Forelimb muscle (tissue), 1 donor: ENCODE measurements at places on chromosomes 1 and 21. TPM values are rescaled to one million over a fixed set of nuclear protein-coding genes. Genes with fewer than 3 reads are reported as not detected.
A peak's percentile ranks its signal among the peaks of the same experiment; 100 is the strongest.

SAMD13 gene
- polyA plus RNA-seq = 10.4 TPM

FCRL6 gene
- 0.34 TPM for polyA plus RNA-seq

SPATA17 gene
- 3.9 TPM for polyA plus RNA-seq

ATP6V0B gene
- 46.9 TPM for polyA plus RNA-seq

LRRC39 gene
- 227 TPM for polyA plus RNA-seq

- DNase-seq = no peak
Observed at GRCh38 chr1:112674440-112674985, at the start of gene MOV10. MOV10 (plus strand) TSS chr1:112674659; CDS start chr1:112674913, 254 bp downstream.

DNA sequence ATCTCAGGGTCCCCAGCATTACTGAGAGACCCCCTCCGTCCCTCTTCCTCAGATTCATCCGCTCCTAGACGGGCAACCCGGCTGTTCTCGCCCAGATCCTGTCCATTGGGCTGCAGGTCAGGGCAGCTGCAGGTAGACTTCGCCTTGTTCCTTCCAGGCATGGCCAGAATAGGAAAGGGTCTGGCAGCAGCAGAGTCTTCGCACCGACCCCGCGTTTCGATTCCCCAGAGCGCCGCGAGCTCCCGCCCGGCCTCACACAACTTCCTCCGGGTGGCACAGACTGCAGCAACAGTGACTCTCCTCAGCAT is 265 bp downstream of the NRDC start:
- no peak for DNase-seq

DNA sequence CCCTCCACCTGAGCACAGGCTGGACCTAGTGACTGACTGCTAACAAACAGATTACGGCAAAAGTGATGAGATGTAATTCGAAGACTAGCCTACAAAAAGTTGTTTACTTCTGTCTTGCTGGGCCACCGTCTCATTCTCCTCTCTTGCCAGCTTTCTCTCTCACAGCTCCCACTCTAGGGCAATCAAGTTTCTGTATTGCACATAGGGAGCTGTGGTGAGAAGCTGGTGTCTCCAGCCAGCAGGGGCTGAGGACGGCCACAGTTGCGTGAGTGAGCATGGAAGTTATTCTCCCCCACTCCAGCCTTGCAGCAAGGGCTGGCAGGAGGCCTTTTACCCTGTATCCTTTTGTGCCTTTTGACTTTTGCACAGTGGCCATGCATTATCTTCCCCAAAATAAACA is 8.6 kb upstream of the COL6A2 start:
- no peak for DNase-seq

DNA sequence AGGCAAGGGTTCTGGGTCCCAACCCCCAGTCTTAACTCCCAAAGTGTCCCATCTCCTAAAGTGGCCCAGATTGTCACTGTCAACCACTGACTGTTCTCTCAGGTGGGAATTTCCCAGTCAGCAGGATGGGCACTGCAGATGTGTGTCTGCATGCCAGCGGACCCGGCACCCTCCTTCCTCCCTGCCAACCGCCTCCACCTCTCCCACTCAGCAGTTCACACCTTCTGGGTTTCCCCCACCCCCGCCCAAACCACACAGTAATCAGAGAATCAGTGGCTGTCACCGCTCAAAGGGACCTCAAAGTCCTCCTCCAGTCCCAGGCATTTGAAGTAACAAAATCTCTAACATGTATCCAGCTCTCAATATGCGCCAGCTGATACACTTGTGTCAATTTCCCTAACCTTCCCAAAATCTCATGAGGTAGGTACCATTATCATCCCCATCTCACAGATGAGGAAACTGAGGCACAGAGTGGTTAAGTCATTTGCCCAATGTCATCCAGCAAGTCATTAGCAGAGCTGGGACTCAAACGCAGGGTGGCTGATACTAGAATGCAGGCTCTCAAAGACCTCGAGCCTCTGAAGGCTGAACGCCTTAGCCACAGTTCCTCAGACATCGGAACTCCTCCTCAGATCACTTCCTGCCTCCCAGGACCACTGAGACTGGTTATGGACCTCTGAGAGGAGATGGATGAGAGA is 4.8 kb downstream of the RUNX3 start:
- no peak for DNase-seq

DNA sequence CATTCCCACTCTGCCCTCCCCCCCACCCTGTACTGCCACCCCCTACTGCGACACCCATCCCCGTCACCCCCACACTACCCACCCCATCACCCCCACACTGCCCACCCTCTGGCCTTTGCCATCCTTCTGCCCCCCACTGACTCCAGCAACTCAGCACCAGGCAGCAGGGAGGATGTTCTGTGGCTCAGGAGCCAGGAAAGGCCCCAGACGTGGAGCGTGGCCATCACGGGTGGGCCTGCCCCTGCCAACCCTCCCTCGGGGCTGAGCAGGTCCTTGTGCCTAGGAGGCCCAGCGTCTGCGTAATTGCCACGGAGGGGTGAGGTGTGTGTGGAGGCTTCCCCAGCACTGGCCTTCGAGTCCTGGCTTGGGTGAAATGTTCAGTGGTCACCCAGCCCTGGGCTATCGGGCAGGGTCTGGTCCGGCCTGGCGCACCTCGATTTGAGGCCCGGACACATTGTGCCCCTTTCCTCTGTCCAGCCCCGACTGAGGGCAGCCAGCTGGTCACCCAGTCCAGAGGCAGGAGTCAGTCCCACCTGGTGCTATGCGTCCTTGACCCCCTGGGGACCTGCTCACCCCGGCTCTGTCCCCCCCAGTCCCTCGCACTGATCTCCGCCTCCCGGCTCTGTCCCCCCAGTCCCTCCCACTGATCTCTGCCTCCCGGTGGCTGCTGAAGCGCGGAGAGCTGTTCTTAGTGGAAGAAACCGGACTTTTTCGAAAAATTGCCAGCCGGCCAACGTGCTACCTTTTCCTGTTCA is 23.0 kb downstream of the ARHGEF16 start:
- no peak for DNase-seq

DNA sequence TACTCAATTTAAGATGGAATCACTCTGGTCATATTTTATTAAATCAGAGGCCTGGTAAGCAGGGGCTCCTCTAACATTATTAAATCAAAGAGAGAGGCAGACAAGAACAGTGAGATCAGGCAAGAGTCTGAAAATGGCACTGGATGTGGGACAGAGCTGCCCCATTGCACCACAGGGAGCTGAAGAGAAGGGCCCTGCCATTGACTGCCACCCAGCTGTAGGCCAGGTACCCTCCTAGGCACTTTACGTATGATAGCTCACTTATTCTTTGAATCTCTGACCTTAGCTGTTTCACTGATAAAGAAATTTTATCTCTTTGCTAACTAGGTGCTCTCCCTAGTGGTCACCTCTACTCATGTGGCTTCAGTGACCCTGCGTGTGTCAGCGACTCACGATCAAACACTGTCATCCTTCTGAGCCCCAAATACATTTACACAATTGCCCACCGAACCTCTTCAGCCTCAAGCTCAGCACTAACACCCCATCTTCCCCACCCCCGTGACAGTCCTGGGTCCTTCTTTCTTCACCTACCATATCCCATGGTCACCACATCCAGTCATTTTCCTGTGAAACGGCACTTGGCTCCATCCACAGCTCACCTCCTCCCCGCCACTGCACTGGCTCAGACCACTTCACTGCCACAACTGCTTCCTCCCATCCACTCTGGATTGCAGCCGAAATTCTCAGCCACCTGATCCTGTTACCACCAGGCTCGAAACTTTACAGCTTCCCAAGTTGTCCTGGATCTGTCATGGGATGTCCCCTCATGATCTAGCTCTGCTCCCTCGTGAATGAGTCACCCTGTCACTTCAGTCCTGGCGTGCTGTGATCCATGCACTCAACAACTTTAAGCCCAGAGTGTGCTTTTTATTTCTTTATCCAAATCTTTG is 97.3 kb upstream of the SYT6 start:
- DNase-seq = no peak

DNA sequence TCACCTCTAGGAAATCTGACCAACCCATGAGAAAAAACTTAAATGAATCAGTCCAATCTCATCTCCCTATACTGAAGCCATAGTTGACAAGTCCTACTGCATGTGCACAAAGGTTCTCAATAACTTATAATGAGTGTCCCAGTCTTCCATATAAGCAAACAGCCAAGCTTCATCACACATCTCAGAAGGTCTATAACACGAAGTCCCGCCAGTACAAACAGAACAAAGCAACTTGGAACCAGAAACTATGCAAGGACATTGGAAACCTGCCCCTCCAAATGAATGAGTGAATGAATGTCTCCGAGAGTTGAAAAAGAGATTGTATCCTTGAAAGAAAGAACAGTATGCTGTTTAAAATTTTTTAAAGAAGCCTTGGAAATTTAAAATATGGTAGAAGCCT is 53.6 kb upstream of the IPO9 start:
- no peak for DNase-seq

DNA sequence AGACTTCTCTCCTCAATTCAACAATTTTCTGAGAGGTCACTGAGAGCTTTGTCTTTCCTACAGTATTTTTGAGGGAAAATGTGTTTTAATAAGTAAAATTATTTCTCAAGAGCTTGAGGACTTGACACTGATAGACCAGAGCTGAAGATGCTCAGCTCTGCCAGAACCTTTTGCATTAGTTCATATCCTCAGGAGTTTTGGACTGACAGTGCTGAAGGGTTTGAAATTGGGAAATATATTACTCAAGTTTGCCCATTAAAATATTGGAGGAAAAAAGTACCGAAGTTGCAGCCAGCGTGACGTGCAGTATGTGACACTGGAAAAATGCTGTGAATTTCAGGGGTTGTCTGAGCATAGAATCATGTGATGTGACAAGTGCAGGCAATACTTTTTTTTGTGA is 346.6 kb upstream of the DPYD start:
- DNase-seq = no peak

DNA sequence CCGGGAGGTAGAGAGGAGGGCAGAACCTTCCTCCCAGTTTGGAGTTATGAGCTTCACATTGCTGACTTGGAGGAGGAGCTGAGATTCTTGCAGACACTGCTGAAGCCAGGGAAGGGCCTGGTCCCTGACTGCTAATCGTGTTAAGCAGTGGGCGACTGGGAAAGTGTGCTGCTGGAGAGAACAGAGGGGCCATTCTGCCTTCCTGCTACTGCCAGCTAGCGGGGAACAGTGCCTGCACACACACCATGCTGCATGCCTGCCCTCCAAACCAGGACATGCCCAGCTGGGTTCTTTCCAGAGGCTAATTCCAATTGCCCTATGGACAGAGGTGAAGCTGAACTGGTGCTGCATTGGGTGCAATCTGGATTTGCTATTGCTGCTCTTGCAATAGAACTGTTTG is 281.4 kb downstream of the AJAP1 start:
- no peak for DNase-seq

- no peak for DNase-seq
Observed at GRCh38 chr1:246607462-246607861, 41.2 kb downstream of the CNST start.

DNA sequence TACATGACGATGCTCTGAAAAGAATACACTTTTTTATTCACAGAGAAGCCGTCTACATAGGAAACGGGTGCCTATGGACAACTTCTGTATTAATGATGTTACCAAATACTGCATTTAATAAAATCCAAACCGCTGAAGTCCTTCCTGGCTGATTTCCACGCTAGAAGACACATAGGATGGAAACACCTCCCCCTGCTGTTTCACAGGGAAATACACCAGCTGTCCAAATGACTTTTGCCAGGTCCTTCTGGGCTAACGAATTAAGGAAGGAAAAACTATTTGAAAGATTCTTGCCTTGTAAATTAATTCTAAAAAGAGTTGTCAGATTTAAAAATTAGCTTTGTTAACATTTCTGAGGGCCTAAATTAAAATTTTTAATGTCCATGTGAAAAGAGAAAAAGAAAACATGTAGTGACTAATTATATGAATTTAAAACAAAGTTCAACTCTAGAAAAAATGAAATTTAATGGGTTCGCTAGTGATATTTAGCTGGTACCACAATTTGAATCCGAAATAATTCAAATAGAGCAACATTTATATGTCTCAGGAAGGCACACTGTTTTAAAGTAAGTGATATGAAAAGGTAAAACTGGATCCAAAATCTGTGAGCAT is 146.0 kb downstream of the RERE start:
- DNase-seq = peak; percentile 80
